HFFc6 (cell line): ENCODE measurements at places on chromosomes 6 and 20. TPM values are rescaled to one million over a fixed set of nuclear protein-coding genes. Genes with fewer than 3 reads are reported as not detected.

Gene TAAR6
- not detected in 3 replicates for total RNA-seq

Gene MMS22L
- total RNA-seq: 9.7 and 13.6 TPM in 2 replicates

Gene VGLL2
- not detected in 3 replicates for total RNA-seq

Gene SDHAF4
- total RNA-seq: 5.9 to 8.2 TPM (median 7.6 TPM) in 3 replicates

Gene NMBR
- not detected in 3 replicates for total RNA-seq

Gene ARFGEF3
- total RNA-seq: 0.05 to 0.18 TPM (median 0.07 TPM) in 3 replicates

Gene OXT
- total RNA-seq: not detected in 3 replicates

Gene SIRPB1
- total RNA-seq: 0.29 TPM in 1 of 3 replicates, not detected in the others

Gene ZNF831
- total RNA-seq: not detected in 3 replicates

Gene NELFCD
- 51.7 to 62.1 TPM (median 57.3 TPM) in 3 replicates for total RNA-seq

Gene CST4
- not detected in 3 replicates for total RNA-seq

Gene ZC2HC1B
- total RNA-seq: not detected in 3 replicates

Gene FAM184A
- not detected in 3 replicates for total RNA-seq

Gene CLPSL1
- total RNA-seq: not detected in 3 replicates

Gene LHFPL5
- total RNA-seq: not detected in 3 replicates

Gene SUPT3H
- total RNA-seq: 5.1 and 6.6 TPM in 2 replicates

Gene PI16
- total RNA-seq: not detected in 3 replicates

Gene PRDM1
- total RNA-seq: 8.1 to 14.4 TPM (median 11.3 TPM) in 3 replicates

Gene PRKN
- total RNA-seq: not detected in 2 replicates

Gene FHL5
- not detected in 3 replicates for total RNA-seq

Gene CLIC5
- not detected in 3 replicates for total RNA-seq

Gene FAM83B
- not detected in 3 replicates for total RNA-seq

Gene ISM1
- total RNA-seq: not detected in 3 replicates

Gene SGK2
- 0.09 TPM in 1 of 3 replicates, not detected in the others for total RNA-seq

Gene SLC23A2
- total RNA-seq: 12.5 and 15.6 TPM in 2 replicates

Gene ARMH2
- not detected in 3 replicates for total RNA-seq

Gene BNIP5
- total RNA-seq: not detected in 3 replicates

Gene HCRTR2
- total RNA-seq: not detected in 3 replicates

Gene PTCHD4
- 2.0 and 7.7 TPM in 2 replicates for total RNA-seq

Gene WRNIP1
- total RNA-seq: 34.9 to 39.1 TPM (median 37.7 TPM) in 3 replicates

Gene SLC22A2
- not detected in 2 replicates for total RNA-seq

Gene ELOVL2
- not detected in 3 replicates for total RNA-seq
